ENCODE measurements at places on chromosomes 12 and 14.
A peak's percentile ranks its signal among the peaks of the same experiment; 100 is the strongest.

DNA sequence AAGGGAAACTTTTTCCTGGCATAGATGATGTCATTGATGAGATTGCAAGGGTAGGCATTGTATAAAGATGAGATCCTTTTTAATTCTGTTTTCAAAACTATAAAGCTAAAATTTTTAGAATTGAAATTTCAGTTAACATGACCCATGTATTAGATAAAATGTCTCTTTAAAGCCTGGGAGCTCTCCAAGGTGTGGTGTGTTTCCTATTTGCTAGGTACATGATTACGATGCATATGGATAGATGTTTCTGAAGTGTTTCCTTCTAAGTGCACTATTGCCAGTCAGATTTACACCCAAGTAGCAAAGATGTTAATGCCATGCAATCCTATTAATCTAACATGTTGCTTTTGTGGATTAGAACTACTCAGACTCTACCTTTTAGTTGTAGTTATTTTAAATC lies 834.7 kb downstream of the DIO2 start:
- no peak for DNase-seq

GRCh38 chr12:64672925-64673409 lies 62.7 kb downstream of the RASSF3 start:
- no peak for DNase-seq

DNA sequence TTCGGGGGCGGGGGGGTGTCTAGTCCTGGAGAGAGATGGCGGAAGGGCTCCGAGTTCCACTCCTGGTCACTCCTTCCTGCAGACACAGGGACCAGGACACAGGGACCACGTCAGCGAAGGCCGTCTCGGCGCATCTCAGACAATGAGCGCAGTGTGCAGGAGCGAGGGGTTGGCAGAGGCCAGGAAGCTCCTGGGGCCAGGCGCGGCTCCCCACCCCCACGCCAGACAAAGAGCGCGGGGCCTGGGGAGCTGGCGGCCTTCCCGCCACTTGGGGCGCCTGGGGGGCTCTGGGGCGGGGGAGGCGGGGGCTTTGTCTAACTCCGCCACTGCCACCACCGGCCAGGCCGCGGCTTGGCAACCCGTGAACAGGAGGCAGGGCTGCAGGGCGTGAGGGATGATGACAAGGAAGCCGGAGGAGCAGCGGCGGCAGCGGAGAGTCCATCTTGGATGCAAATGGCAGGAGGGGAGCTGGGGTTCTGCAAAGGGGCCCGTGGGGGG lies 2.2 kb downstream of the CDK2AP1 start:
- peak; percentile 45 for DNase-seq

- DNase-seq, result no peak
These were observed 2.4 kb upstream of the KRT84 start for GRCh38 chr12:52387859-52388258.

DNA sequence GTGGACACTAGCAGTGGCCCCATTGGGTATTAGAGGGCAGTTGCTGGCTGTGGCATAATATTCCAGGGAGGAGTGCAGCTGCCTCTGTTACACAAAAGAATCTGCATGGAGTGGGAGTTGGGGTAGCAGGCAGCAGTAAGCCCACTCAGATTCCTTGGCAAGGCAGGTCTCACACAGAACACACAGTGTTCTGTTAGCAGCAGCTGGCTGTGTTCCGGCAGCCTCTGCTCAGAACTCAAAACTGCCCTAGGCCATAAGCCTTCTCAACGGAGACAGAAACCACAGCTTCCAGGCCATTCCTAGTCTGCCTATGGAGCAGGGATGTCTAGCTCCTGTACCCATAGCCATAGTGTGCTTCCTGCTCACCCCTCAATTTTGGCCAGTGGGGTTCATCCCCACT lies 1085.4 kb downstream of the SLC6A15 start:
- DNase-seq, result no peak

DNA sequence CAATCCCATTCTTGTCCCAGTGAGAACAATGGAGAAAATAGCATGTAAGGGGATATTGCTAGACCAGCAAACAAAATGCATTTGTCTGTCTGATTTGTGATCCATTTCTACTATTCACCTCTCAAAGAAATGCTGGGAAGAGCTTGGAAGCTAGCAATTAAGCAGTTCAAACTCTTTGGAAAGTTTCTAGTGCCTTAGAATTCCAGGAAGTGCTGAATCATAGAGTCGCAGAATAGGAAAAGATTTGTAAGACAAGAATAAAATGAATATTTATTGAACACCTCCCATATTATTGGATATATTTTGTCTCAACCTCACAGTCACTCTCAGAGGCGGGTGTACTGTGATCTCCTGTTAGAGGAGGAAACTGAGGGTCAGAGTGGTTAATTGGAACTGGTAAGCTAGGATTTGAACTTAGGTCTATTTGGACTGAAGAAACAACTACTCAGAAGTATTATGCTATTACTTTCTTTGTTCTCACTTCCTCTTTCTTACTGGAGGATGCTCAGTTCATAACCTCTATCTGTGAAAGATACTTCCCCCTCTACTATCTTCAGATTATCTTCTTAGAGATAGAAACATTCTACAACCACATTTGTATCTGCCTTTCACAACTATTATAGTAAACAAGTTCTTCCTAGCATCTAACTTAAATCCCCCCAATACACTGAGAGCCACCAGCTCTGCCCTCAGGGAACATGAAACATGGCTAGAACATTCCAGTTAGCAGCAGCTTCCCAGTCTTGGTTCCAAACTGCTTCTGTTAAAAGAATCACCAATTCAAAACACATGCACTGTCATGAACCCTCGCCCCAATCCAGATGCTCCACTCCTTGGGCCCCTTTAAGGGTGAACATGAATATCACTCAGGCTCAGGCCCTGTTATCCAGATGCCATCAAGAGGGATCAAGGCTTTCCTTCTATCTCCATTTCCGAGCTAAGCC lies 64.2 kb downstream of the DRAM1 start:
- no peak for DNase-seq

GRCh38 chr14:91375720-91376452 lies 41.7 kb downstream of the CCDC88C start:
- no peak for DNase-seq

DNA sequence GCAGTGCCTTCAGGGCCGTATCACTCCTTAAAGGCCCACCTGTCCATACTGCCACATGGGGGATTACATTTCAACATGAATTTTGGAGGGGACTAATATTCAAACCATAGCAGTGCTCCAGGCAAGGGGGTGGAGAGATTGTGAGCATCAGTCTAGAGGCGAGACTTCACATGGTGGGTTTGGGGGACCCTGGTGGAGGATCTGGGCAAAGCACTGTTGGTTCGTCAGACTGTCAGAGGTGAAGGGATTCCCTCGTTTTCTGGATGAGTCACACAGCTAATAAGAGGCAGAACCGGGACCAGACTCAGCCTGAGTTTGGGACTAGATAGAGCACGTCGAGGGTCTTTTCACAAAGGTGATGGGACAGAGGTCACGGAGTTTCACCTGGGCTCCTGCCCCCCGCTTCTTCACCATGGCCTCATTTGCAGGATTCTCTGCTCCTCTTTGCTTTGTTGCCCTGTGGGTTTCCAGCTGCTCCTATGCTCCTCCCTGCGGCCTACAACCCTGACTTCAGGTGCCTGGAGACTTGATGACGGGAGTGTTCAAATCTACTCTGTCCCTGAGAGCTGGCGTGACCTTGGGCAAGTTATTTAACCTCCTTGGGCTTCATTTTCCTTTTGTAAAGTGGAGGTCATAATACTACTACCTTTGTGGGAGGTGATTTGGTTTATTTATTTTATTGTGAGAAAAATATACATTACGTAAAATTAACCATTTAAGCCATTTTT lies 41.5 kb downstream of the TEAD4 start:
- DNase-seq, result no peak

- no peak for DNase-seq
These were observed 334.1 kb downstream of the ALG10 start for GRCh38 chr12:34356233-34356987.

DNA sequence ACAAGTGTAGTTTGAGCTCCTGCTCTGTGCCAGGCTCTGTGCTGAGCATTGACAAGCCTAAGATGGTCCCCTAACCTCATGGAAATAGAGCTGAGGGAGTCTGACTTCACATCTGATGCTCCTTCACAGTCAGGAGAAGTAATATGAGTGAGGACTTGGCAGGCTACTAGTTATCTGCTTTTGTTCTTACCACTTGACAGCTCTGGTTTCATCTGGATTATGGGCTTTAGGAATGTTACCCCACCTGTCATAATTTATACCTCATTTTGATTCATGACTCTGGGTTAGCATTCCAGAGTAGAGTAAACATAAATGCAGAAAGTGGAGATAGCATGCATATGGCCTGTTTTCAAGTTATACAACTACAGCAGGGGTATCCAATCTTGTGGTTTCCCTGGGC lies 40.5 kb downstream of the ATP6V1D start:
- no peak for DNase-seq

DNA sequence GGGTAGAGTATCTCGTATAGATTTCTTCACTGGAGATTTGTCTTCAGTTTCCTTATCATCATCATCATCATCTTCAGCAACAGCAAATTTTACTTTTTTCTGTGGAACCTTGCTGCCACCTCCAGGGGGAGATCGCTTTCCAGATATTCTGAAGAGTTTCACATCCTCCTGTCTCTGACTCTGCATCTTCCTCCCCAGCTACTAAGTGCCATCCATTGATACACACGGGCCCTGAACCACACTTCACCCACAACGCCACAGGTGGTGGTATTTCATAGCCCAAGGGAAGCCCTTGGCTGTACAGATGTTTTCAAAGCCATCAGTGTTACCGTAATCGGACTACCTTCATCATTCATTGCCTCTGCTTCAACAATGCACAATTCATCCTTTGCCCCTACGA lies 82.2 kb downstream of the PPP2R5C start:
- DNase-seq, result peak; percentile 59

DNA sequence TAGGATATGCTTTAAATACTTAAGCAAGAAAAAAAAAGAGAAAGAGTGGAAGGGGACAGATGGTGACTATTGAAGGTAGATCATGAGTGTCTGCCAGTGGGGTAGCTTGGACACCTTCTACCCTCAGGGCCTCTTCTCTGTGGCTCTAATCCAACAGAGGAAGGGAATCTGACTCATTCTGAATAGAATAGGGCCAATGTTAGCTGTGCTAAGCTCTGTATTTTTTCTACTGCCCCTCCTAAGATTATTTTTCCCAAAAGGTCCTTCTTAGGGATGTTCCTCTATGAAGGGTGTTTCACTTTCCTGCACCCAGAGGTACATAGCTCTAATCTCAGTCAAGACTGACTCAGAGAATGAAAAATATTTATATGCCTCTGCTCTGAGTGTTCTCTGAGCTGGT lies 25.6 kb downstream of the UNC79 start:
- no peak for DNase-seq

DNA sequence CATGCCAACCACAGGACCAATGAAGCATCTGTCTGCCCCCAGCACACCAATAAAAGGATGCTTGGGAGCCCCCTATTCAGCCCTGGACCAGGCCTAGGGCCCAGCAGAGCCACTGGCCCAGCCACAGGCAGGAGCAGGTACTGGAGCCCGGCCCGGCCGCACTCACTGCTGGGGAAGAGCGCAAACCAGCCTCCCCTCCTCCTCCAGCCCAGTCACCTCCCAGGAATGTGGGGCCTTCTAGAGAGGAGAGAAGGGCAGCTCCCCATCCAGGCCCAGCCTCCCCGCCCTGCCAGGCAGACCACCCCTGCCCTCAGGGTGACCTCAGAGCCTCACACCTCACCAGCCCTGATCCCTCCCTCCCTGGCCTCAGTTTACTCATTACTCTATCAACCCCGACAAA lies 56.2 kb downstream of the CCNK start:
- no peak for DNase-seq

- no peak for DNase-seq
These were observed 3.6 kb upstream of the WSB2 start for GRCh38 chr12:118064608-118065007.

GRCh38 chr12:101671157-101671791 lies 26.2 kb upstream of the CHPT1 start:
- peak; percentile 22 for DNase-seq

GRCh38 chr12:54021432-54022013 lies 6.7 kb upstream of the HOXC6 start:
- DNase-seq, result no peak

- no peak for DNase-seq
These were observed 446 bp downstream of the PPP1R12A start for GRCh38 chr12:79934281-79935020.

GRCh38 chr14:48417715-48418500 lies 742.5 kb upstream of the MDGA2 start:
- DNase-seq, result no peak

DNA sequence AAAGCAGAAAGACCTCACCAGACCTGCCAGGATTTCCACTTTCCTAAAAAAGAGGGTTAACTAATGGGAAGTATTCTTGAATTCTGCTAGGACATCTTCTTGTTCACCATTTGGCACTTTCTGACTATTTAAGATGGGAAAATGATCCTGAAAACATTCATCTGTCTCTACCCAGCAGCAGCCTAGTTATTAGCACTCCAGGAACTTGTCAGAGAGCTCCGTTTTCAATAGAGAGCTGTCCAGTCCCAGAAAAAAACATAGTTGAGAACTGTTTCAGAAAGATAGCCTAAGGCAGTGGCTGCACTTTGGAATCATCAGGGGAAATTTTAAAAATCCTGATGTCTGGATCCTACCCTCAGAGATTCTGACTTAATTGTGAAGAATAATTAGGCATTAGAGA lies 22.1 kb upstream of the CEP83 start:
- no peak for DNase-seq

- DNase-seq, result no peak
These were observed 38.9 kb downstream of the PPP4R4 start for GRCh38 chr14:94213021-94213420.

DNA sequence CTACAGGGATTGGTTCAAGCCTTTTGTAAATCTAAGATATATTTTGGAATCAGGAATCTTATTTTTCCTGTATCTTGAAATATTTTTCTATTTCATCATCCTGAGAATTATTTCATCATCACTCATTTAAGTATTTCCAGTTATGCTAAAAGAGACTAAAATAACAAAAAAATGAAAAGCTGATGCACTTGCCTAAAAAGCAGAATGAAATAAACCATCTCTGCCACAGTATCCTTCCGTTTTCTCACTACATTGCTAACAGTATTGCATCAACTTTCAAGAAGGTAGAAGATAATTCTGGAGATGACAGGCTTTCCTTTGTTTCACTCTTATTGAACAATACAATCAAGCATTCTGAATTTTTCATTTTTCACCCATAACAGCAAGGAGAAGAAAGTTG lies 31.1 kb upstream of the EIF5 start:
- no peak for DNase-seq

- DNase-seq, result no peak
These were observed 100.5 kb downstream of the TSPAN8 start for GRCh38 chr12:71057330-71057729.

DNA sequence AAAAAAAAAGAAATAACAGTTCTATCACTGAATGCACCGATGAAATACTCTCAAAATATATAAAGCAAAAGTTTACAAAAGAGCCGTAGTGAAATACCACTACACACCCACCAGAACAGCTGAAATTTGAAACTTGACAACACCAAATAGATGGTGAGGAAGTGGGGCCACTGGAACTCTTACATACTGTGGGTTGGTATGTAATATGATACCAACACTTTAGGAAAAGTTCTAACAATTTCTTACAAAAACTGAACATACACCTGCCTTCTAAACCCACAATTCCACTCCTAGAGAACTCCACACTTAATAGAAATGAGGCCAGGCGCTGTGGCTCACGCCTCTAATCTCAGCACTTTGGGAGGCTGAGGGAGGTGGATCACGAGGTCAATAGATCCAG lies 14.1 kb downstream of the EIF5 start:
- no peak for DNase-seq

- DNase-seq, result no peak
These were observed 27.6 kb upstream of the BEGAIN start for GRCh38 chr14:100614803-100615202.

- no peak for DNase-seq
These were observed 65.9 kb upstream of the WSCD2 start for GRCh38 chr12:108063192-108063591.

Measured in activated T-cell treated with anti-CD3 and anti-CD28 coated beads, Interleukin-2, amount 50 U/mL, for 1 hour (primary cell).